ENCODE measurements at places on chromosomes 6 and 20.

DNA sequence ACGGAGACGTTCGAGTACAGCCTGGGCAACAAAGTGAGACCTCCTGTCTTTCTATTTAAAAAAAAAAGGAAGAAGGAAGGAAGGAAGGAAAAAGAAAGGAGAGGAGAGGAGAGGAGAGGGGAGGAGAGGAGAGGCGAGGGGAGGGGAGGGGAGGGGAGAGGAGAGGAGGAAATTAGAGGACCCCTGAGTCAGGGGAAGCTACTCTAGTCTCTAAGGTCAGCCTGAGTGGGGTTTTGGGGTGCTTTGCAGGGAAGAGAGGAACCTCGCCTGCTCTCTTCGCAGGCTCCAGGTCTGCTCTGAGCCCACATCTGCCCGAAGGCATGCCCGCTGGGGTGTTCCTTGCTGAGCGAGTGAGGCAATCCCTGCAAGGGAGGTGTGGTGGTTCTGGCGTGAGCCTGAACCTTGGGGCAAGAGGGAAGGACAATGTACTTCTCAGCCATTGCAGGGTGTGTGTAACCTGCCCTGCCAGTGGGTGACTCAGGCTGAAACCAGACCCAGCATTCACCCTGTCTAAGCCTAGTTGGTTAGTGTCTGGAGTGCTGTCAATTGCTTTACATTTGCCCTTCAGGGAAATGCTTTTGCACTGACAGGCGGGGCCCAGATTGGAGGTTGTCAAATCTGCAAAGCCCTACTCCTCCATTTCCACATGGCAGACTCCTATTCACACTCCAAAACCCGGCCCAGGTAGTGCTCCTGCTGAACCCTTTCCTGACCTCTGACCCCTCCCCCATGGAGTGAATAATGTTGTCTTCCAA, 15.3 kb upstream of the MMP9 start:
- DNase-seq, result no peak

DNA sequence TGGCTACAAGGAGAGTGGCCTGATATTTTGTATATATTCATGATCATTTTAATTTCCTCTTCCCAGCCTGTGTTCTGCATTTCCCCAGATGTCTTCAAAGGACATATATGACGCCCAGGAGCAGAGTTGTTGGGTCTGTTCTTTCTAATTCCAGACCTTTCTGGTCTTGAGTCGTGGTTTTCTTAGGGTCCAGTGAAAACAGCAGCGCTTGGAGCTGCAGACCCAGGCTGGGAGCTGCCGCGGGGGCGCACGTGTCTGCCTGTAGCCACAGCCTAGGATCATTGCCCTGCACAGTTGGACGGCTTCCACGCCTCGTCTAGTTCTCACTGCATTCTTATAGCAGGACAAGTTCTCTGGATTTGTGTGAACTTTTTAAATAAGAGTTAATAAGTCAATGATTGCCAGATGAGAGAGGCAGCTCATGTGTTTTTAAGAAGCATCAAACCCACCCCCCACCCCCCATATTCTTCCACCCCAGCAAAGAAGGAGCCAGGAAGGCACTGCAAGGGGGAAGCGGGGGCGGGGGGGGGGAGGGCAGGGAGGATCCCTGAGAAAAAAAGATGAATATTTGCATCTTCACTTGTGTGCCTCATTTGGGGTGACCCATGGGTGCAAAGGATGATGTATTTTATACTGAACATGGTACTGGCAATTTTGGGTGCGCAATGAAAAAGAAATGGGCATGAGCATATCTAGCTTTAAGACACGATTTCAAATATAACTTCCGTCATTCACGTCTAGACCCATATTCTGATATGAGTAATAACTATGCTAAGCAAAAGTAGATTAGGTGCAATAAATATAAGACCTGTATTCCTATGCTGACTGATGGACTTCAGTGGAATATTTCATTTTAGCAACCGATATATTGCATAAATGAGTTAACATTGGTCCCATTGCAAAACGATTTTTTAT, 160.0 kb downstream of the TBXT start:
- peak; percentile 74 for DNase-seq

DNA sequence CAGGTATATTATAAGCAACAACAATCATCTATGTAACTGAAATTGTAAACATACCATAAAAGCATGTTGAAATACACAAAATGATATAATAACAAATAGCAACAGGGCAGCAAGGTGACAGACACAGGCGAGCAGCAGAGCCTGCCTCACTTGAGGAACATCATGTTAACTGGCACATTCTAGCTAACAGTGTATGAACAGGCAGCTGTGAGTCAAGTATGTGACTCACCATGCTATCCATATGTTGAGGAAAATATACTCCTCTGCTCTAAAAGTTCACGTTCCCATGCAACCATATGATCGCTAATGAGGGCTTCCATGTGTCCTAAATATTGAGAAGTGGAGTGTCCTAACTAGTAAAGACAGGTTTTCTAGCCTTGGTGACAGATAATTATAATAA, 18.4 kb downstream of the SERAC1 start:
- DNase-seq, result no peak

DNA sequence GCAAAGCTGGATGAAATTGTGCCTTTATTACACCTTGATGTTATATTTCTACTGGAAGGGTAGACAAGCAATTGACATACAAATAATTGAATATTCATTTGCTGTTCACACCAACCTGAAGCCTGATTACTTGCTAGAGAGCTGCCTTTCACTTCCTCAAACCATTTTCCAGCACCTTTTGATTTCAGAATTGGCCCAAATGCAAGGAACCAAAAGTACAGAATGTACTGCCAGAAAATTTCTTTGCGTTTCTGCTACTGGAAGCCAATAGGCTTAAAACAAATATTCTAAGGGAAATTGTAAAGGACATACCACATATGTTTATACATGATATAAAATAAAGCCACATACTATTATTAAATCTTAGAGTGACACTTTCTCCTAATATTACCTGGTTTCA, 94.5 kb downstream of the RFPL4B start:
- no peak for DNase-seq

- no peak for DNase-seq
Observed at GRCh38 chr20:35216541-35216940, 9.9 kb upstream of the MMP24 start.

DNA sequence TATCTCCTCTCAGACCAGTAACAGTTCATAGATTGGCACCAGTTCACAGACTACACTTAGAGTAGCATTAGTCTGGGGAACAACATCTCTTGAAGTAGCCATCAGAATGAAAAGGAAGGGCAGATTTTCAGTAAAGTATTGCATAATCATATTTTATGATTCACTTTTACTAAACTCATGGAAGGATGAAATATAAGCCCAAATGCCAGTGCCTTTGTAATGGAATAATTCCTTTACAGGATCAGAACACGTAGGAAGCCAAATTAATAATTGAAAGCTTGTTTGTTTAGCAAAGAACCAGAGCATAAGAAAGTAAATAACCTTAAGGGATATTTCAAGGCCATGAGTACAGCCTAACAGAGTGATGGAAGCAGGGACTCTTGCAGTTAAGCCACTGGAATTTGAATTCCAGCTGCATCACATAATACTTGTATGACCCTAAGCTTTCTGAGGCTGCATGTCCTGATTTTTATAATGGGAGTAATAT, 11.4 kb upstream of the LOC128125822 start:
- DNase-seq, result no peak

GRCh38 chr6:98946879-98947410, 801 bp downstream of the FBXL4 start:
- DNase-seq, result no peak

DNA sequence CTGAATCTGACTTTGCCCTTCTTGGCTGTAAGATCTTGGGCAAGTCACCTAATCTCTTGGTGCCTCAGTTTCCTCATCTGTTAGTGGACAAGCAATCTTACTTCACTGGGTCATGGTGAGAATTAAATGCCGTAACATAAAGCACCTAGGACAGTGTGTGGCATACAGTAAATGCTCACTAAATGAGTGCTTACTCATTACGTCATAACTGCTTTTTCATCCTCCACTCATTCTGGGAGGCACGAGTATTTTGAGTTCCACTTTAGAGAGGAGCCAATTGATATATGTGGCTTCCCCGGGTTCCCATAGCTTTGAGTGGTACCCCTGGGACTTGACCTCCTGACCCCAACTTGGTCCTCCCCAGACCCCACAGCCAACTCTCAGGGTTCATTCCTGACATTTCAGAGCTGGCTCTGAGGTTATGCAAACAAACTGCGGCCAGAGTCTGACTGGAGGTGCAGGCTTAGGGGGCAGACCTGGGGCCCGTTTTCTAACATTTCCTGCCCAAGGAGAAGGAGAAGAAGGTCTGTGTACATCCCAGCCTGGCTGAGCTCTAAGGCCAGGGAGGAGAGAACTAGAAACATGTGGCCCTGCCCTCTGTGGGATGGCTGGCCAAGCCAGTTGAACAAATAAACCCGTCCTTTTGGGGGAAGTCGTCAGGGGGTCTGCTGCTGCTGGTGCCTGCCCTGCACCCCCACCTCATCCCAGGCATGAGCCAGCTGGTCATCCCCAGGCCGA, 5.8 kb downstream of the ANGPT4 start:
- no peak for DNase-seq

- DNase-seq, result no peak
Observed at GRCh38 chr6:42226645-42227143, 9.0 kb upstream of the MRPS10 start.

DNA sequence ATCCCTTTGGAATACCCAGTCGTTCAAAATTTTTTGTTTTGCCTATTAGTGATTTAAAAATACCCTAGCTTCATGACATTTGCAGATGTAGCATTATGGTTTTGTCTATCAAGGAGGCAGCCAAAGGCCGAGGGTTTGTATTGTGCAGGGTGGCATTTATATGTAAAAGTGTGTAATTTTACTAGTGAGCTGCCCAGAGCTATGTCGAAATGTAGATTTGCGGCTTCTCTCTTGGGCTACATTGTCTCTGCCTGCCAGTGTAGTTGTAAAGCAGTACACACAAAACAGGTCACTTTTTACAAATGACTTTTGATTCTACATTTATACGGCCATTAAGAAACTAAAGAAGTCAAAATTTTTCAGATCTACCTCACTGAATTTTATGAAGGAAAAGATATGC, 87.7 kb downstream of the TSHZ2 start:
- DNase-seq, result no peak

DNA sequence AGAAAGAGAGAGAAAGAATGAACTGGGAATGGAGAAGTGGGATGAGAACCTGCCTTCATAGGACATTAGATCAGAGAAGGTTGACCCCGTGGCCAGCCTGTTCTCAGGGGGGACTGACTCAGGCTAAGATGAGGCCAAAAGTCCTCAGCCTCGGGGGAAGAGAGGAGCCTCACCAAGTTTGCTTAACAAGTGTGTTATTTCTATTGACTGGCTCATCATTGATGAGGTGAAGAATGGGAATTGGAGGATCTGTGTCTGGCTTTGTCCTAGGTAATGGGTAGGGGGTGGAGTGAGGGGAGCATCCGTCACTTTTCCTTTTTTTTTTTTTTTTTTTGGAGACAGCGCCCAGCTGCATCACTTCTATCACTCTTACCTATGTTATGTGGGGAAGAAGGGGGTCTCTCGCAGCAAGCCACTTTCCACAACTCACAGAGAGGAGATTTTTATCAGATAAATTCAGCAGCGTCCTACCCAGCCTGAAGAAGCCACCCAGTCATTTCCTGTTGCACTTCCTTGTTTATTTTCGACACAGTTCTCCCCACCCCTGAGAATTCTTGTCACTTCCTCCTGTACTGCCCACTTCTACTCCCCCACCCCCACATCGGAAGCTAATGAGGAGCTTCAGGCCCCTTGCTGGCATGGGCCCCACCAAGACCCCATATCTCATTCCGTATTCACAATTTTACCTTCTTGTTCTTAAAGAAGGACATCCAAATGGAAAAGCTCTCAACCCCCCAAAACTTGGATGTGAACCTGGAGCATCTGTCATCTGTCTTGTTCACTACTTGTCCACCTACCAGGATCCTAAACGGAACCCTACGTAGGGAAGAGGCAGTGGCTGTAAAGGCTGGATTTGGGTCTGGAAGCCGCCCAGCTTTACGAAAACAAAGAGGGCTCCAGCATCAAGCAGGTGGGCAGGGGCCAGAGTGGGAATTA, 2.8 kb upstream of the RNASET2 start:
- DNase-seq, result no peak

DNA sequence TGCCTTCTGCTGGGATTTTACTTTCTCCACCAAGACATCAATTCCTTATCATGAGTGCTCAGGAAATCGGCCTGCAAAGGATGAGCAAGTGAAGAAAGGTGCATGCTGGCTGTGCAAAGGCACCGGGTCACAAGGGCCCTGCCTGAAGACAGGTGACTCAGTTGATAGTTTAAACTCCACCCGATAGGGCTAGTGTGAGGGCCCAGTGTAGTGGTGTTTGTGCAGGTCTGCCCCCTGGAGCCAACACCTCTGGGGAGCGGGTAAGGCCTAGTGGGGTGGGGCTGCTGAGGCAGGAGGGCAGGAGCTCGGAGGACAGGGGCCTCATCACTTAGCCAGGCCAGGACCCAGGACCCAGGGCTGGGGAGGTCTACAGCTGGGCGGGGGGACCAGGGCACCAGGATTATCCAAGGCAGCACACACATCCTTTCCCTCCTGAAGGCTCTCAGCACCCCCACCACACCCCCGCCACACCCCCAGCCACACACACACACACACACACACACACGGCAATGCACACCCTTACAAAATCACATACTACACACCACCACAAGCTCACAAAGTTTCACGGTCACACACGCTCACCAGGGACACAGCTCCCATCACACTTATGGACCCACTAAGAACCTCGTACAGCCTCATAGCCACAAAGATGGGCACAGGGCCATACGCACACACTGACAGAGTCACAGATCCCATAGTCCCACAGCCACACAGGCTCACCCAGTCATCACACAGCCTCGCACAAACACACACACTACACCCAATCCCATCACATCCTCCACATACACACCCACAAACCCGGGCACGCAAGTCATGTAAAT, 75.4 kb downstream of the GRM4 start:
- DNase-seq, result no peak

GRCh38 chr6:46961711-46962110, 40.0 kb upstream of the ADGRF5 start:
- no peak for DNase-seq

GRCh38 chr6:164401871-164402270, 907.5 kb downstream of the C6orf118 start:
- no peak for DNase-seq

DNA sequence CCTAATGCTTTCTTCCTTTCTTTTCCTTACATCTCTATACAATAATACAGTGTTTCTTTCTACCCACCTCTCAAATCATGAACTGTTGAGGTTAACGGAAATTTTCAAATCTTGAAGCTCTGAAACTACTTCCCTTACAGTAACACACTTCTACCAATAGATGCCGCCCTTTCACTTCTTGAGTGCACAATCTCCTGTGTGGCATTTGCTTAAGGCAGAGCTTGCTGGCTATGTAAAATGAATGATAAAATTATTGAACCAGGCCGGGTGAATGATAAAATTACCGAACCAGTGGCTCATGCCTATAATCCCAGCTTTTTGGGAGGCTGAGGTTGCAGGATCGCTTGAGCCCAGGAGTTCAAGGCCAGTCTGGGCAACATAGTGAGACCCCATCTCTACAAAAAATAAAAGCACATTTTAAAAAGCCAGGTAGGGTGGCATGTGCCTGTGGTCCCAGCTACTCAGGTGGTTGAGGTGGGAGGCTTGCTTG, 56.8 kb downstream of the KCNS1 start:
- DNase-seq, result peak; percentile 46

All from left renal pelvis (tissue), 4 donors.